ENCODE measurements at places on chromosomes 13 and 19.

- H3K36me3 ChIP-seq, result no peaks in the 10 kb centered on the region
- H3K27ac ChIP-seq, result no peak overlapping the region
- H3K4me1 ChIP-seq, result peaks cover 3% of the 10 kb centered on the region
These were observed 48.6 kb upstream of the ARHGEF7 start for GRCh38 chr13:111066544-111066943.

GRCh38 chr13:79435561-79435990 lies 29.5 kb upstream of the RBM26 start:
- H3K4me1 ChIP-seq, result no peaks in the 10 kb centered on the region
- H3K4me3 ChIP-seq, result no peak overlapping the region
- no peak for DNase-seq
- no peak overlapping the region for H3K27ac ChIP-seq

DNA sequence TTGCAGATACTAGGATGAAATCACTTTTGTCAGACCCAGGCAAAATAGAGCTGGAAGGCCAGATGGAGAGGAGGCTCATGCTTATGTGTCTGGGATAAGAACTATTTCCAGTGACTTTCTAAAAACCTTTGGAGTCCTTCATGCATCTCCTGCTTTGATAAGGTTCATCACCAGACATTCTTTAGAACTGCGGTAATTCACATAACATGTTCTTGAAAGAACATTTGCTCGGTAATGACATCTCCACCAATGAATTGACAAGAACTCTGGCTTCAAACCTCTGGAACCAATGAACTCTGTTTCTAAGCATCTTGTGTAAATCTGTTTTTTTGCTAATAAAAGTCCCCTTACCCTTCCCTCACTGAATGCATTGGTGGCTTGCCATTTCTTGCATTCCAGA lies 112.0 kb upstream of the KL start:
- no peaks in the 10 kb centered on the region for H3K4me1 ChIP-seq
- H3K27me3 ChIP-seq, result no peaks in the 10 kb centered on the region
- no peak for DNase-seq
- H3K4me3 ChIP-seq, result no peak overlapping the region
- H3K36me3 ChIP-seq, result no peaks in the 10 kb centered on the region

DNA sequence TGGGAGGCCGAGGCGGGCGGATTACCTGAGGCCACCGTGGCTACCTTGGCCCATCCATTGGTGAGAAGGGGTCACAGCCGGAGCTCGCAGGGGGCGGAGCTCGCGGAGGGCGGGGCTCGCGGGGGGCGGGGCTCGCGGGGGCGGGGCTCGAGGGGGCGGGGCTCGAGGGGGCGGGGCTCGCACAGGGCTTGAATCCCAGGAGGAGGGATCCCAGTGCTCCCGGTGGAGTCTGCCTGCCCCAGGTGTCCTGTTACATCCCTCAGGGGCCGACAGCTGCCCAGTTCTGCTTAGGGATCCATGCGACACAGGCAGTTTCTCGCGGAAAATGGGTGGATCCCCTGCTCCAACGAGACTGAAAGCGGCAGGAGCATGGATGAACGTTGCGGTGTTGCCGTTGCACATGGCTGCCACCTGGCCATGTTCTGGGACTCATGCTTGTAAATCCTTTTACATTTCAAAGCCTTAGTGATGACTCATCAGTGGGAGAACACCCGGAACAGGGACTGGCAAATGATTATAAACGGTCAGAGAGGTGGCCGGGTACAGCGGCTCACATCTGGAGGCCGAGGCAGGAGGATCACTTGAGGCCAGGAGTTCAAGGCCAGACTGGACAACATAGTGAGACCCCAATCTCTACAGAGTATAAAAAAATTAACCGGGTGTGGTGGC lies 25.1 kb downstream of the TMPRSS9 start:
- DNase-seq, result peak; percentile 17
- H3K4me3 ChIP-seq, result no peak overlapping the region
- H3K27ac ChIP-seq, result no peak overlapping the region
- H3K36me3 ChIP-seq, result no peaks in the 10 kb centered on the region
- H3K4me1 ChIP-seq, result peaks cover 21% of the 10 kb centered on the region
- H3K27me3 ChIP-seq, result no peaks in the 10 kb centered on the region

GRCh38 chr19:10797541-10798256 lies 38.3 kb downstream of the TMED1 start:
- H3K4me1 ChIP-seq, result no peaks in the 10 kb centered on the region
- no peaks in the 10 kb centered on the region for H3K27me3 ChIP-seq
- peak overlapping the region; percentile 8 for H3K27ac ChIP-seq
- DNase-seq, result no peak

DNA sequence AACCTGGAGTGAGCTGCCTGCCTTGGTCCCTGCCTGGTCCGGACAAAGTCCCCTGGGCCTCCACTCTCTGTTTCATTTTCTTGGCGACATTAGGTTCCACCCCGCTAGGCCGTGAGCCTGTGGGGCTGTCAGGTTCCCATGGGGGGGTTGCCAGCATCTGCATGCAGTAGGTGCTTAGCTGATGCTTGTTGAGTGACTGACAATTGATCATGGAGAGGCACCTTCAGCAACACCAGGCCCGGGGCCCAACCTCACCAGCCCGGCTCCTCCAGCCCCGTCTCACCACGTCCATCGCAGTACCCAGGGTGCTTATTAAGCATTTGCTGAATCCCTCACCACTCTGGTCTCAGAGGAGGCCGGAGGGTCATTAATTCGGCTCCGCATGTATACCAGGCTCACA lies 13.4 kb downstream of the MISP start:
- DNase-seq, result no peak
- H3K27me3 ChIP-seq, result no peaks in the 10 kb centered on the region
- H3K4me1 ChIP-seq, result no peaks in the 10 kb centered on the region
- H3K27ac ChIP-seq, result no peak overlapping the region

- peaks cover 42% of the 10 kb centered on the region for H3K4me1 ChIP-seq
- peak; percentile 85 for DNase-seq
- H3K36me3 ChIP-seq, result peaks cover 71% of the 10 kb centered on the region
- no peak overlapping the region for H3K4me3 ChIP-seq
- peak overlapping the region; percentile 43 for H3K27ac ChIP-seq
These were observed 7.2 kb downstream of the SIN3B start for GRCh38 chr19:16836115-16837034.

DNA sequence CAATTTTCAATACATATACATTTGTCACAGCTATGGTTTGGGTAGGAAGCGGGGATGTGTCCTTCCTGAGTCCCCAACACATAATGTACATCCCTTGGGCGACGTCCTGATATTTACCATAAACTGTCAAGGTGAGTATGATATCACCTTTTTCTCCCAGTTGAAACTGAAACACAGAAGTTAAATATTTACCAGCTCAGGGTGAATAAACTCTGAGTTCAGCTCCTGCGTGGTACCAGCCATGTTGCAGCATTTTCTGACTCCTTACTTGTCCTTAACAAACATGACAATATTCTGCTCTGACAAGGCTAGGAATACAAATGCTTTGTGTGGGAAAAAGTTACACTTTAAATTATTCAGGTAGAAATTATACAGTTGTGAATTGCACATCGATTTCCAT lies 294.2 kb downstream of the TEX29 start:
- DNase-seq, result no peak
- H3K36me3 ChIP-seq, result no peaks in the 10 kb centered on the region
- no peaks in the 10 kb centered on the region for H3K4me1 ChIP-seq
- H3K4me3 ChIP-seq, result no peak overlapping the region
- H3K27ac ChIP-seq, result no peak overlapping the region

DNA sequence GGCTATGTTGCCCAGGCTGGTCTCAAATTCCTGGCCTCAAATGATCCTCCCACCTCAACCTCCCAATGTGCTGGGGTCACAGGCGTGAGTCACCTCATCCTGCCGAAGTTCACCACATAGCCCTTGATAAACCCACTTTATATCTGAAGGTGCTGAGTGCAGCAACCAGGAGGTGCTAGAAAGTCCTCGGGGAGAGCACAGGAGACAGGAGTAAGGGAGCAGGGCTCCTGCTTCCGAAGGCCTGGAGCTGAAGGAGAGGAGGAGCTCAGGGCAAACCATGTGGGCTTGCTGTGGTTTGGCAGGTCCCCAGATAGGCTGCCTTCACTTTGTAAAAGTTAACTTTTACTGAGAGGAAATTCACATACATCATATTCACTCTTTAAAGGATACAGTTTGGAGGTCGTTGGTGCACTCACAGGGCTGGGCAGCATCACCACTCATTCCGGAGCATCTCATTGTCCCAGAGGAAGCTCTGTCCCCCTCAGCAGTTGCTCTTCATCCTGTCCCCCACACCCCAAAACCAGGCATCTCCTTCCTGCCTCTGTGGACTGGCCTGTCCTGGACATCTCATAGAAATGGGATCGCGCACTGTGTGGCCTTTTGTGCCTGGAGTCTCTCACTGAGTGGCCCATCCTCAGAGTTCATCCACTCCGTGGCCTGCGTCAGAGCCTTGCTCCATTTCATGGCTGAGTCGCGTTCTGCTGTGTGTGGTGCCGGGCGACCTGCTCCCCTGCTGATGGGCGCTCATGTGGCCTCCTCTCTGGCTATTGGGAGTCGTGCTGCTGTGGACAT lies 49.5 kb downstream of the KDM4B start:
- no peak for DNase-seq
- no peaks in the 10 kb centered on the region for H3K27me3 ChIP-seq
- H3K4me1 ChIP-seq, result no peaks in the 10 kb centered on the region
- no peak overlapping the region for H3K27ac ChIP-seq

DNA sequence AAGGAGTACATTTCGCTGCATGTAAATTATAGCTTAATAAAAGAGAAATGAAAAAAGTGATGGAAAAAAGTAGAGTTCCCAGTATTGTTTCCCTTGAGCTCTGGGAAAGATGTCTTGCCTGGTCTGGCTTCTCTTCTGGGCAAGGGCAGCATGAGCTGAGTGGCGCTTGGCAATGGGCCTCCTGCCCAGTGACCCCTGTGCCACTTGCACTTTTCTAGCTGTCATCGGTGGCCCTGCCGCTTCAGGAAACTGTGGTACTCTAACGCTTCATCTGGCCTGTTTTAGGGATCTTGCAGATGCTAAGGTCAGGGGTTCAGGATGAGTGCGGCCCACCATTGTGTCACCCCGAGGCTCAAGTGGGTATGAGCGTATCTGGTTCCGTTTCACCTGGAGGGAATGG lies 161.4 kb downstream of the MTUS2 start:
- no peak for DNase-seq
- no peak overlapping the region for H3K4me3 ChIP-seq
- no peaks in the 10 kb centered on the region for H3K27me3 ChIP-seq
- no peaks in the 10 kb centered on the region for H3K4me1 ChIP-seq

GRCh38 chr19:33064458-33064791 lies 263 bp downstream of the RHPN2 start:
- no peak overlapping the region for H3K27ac ChIP-seq
- H3K27me3 ChIP-seq, result peaks cover 14% of the 10 kb centered on the region
- no peak for DNase-seq
- no peak overlapping the region for H3K4me3 ChIP-seq
- peaks cover 3% of the 10 kb centered on the region for H3K4me1 ChIP-seq

GRCh38 chr19:3313199-3313575 lies 53.2 kb upstream of the NFIC start:
- H3K4me1 ChIP-seq, result no peaks in the 10 kb centered on the region
- DNase-seq, result no peak
- no peaks in the 10 kb centered on the region for H3K36me3 ChIP-seq
- peaks cover 3% of the 10 kb centered on the region for H3K27me3 ChIP-seq

- no peak overlapping the region for H3K27ac ChIP-seq
- H3K27me3 ChIP-seq, result no peaks in the 10 kb centered on the region
- H3K4me1 ChIP-seq, result peaks cover 34% of the 10 kb centered on the region
- no peak overlapping the region for H3K4me3 ChIP-seq
These were observed 334.2 kb downstream of the DNAJC15 start for GRCh38 chr13:43357564-43357963.

DNA sequence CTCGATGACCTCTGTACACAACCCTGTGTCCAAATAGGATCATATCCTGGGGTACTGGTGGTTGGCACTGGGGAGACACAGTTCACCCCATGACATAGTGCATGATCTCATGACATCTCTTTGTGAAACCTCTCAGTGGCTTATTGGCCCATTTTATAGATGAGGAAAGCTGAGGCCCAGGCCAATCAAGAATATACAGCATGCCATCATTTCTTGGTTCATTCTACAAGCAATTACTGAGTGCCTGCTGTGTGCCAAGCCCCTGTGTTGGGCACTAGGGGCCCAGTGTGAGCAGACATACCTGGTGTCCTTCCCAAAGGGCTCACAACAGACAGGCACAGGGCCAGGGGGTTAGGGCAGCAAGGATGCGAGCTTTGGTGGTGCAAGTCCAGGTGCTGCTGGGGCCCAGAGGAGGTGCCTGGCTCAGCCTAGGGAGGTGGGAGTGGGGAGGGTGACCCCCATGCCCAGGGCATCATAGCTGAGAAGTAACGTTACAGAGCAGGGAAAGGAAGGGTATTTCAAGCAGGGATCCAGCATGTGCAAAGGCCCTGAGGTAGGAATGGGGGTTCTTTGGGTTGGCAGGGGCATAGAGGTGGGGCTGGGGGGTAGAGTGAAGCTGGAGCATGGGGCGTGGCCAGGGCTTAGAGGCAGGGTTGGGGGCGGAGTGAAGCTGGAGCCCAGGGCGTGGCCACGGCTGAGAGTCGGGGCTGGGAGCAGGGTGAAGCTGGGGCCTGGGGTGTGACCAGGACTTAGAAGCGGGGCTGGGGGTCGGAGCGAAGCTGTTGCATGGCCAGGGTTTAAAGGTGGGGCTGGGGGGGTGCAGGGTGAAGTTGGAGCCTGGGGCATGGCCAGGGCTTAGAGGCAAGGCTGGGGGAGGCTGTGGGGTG lies 20.7 kb downstream of the COLGALT1 start:
- peaks cover 8% of the 10 kb centered on the region for H3K4me1 ChIP-seq
- H3K4me3 ChIP-seq, result no peak overlapping the region
- no peaks in the 10 kb centered on the region for H3K27me3 ChIP-seq
- peaks cover 87% of the 10 kb centered on the region for H3K36me3 ChIP-seq

- DNase-seq, result no peak
- no peaks in the 10 kb centered on the region for H3K27me3 ChIP-seq
- peak overlapping the region; percentile 10 for H3K27ac ChIP-seq
- no peak overlapping the region for H3K4me3 ChIP-seq
These were observed 70.4 kb downstream of the ARHGAP35 start for GRCh38 chr19:46931202-46931601.

DNA sequence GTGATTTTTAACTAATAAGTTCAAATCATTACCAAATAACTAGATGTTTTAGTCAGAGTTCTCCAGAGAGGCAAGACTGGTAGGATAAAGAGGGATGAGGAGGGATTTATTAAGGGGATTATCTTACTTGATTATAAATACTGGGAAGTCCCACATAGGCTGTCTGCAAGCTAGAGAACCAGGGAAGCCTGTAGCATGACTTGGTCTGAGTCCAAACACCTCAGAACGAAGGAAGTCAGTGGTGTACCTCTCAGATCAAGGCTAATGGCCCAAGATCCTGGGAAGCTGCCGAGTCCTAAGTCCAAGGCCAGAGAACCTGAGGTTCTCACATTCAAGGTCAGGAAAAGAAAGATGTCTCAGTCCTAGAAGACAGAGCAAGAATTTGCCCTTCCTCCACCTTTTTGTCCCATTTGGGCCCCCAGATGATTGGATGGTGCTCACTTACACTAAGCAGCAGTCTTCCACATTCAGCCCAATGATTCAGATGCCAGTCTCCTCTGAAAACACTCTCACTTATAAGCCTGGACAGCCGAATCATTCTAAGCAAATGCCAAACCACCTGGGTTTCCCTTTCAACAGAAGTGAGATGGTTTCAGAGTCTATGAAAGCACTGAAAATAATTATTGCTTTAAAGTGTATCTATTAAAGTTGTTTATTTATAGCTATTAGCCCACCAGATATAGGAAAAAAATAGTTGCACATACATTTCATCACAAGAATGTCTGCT lies 1599.2 kb downstream of the OLFM4 start:
- H3K27me3 ChIP-seq, result no peaks in the 10 kb centered on the region
- no peak overlapping the region for H3K27ac ChIP-seq
- DNase-seq, result no peak
- no peaks in the 10 kb centered on the region for H3K4me1 ChIP-seq
- H3K4me3 ChIP-seq, result no peak overlapping the region

- peaks cover 28% of the 10 kb centered on the region for H3K36me3 ChIP-seq
- no peaks in the 10 kb centered on the region for H3K27me3 ChIP-seq
- H3K4me3 ChIP-seq, result no peak overlapping the region
These were observed 5.6 kb upstream of the CD33 start for GRCh38 chr19:51219307-51219706.

Measured in CD14-positive monocyte (primary cell).